ENCODE measurements at places on chromosomes 5 and 9.

- DNase-seq: no peak
Measured at GRCh38 chr5:8756498-8757084, 789.3 kb downstream of the SEMA5A start.

DNA sequence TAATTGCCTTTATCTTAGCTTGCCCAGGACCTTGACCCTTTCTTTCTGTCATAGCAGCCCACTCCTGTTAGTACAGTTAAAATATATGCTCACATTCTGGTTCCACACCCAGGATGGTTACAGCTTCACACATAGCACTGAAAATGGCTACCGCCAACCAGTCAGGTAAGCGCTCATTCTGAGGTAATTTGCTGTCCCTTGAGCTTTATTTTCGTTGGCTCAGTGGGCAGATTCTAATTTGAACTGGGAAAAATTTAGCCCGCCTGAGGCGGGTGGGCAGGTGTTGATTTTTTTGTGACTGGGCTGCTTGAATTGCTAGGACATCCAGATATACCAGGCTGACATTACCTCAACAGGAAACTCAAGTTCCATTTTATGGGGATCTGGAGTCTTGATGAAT is 137.5 kb downstream of the KCTD16 start:
- no peak for DNase-seq

DNA sequence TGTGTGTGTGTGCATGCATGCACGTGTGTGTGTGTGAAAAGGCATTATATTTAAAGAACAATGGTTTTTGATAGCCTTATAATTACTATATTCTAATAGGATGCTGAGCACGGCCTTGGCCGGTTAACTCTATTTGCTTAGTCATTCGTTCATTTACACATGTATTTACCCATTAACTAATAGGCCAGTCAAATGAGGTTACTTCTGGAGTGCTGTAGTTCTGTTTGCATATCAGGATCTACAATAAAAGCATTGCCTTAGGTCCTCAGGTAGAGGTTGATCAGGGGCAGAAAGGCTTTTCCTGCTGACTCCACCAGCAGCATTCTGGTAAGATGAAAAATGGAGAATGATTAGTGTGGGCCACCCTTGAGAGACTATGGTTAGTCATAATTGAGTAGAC is 219.0 kb downstream of the COMMD10 start:
- no peak for DNase-seq

- DNase-seq: no peak
Measured at GRCh38 chr5:131635684-131636572, 899 bp upstream of the RAPGEF6 start.

- DNase-seq: no peak
Measured at GRCh38 chr5:153456993-153457392, 33.5 kb upstream of the GRIA1 start.

- DNase-seq: no peak
Measured at GRCh38 chr9:6909181-6909580, 151.4 kb downstream of the KDM4C start.

DNA sequence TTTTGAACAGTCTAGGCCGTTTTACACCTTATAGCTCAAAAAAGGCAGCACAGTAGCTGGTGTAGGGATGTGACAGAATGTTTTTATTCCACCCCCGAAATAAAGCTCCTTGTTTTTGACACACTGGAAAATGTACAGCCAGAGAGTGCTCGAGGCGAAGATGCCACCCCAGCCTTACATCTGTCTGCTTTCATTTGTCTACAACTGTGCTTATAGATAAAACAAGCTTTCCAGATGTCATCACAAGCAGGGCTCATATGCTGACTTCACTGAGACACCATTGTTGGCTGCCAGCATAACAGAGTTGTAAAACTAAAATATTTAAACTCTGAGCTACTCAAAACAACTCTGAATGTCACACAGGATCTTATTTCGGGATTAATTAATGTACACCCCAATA is 386.3 kb downstream of the BNC2 start:
- no peak for DNase-seq

DNA sequence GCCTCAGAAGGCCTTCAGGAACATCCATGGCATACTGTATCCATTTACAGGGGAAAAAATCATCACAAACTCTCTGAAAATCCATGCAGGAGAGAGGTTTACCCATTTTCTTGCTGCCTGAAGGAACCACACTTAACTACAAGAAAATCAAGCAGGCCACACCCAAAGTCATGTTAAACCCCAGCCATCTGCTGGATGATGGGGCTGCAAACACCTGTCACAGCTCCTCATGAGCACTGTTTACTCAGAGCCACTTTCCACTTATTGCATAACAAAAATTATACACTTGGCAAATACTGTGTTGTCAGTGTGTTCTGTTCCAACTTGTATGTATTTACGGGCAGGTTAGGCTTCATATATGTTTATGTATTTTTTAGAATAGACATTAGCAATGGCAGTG is 35.8 kb downstream of the PPIC start:
- no peak for DNase-seq

GRCh38 chr9:114925672-114926071 is 4.7 kb downstream of the TNFSF8 start:
- DNase-seq: no peak

DNA sequence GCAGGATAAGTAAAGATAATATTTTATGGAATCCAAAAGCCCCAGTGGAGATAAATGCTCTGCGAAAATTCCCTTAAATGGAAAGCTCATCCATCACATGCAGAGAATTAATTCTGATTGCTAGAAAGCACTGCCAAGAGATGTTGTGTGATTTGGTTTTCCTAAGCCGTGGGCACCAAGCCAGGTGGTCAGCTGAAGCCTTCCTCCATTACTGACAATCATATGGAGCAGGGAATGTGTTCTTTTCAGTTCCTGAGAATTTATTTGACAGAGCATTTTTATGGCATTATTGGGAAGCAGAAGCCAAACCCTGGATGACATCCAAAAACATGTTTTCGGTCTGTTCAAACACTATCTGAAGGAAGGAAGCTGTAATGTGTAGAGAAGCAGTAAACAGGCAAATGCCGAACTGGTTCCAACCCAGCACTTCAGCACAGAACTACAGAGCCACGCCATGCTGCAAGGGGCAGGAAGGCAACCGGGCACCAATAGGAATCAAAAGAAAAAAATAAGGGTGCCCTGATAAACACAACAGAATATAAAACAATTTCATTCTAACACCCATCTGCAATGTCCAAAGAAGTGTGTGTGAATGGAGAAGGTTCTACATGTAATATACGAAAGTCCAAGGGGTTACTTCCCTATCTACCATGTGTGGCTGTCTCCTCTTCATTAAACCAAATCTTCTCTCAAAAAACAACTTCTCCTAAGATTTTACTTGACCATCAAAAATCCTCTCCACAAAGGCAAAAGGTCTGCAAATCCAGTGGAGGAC is 12.3 kb downstream of the ARSB start:
- DNase-seq: no peak

DNA sequence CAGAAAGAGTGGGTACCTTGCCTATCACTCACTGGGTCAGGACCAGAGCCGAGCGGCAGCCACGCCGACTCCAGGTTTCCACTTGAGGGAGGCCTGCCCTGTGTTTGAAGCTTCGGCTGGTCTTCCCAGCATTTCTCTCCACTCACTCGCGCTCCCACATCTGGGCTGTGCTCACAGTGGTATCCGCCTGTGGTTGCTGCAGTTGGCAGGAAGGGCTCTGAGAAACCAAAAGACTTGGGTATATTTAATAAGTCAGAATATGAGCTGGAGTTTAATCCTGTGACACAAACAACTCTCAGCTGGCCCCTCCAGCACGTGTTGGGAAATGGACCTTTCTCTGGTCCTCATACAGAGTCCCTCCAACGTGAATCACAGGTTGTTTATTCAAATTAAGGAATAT is 70.9 kb downstream of the SPRY4 start:
- no peak for DNase-seq

- no peak for DNase-seq
Measured at GRCh38 chr5:149824120-149824519, 94.0 kb downstream of the PPARGC1B start.

- DNase-seq: no peak
Measured at GRCh38 chr5:136491806-136492205, 126.5 kb upstream of the TRPC7 start.

- no peak for DNase-seq
Measured at GRCh38 chr5:71697967-71698366, 21.1 kb upstream of the CARTPT start.

DNA sequence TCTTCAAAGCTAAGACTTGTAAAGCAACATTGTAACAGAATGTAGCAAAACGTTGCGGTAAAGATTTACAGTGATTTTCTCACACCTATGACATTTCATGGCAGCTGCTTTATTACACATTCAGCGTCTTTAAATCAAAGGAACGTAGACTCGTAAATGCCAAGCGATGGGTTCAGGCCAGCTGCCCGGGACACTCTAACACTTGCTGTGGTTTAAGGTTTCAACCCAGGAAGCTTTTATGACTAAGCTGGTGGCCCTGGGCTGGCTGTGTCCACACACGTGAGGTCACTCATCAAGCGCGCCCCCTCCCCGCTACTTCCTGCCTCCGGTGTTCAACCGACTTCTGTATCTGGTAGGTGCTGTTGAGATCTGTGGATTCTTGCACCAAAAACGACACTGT is 2.5 kb downstream of the SLC6A18 start:
- no peak for DNase-seq

GRCh38 chr9:4098031-4098430 is 201.8 kb downstream of the GLIS3 start:
- DNase-seq: no peak

- no peak for DNase-seq
Measured at GRCh38 chr5:40071870-40072269, 607.8 kb upstream of the PTGER4 start.

GRCh38 chr5:130135506-130135905 is 231.2 kb downstream of the CHSY3 start:
- DNase-seq: no peak

DNA sequence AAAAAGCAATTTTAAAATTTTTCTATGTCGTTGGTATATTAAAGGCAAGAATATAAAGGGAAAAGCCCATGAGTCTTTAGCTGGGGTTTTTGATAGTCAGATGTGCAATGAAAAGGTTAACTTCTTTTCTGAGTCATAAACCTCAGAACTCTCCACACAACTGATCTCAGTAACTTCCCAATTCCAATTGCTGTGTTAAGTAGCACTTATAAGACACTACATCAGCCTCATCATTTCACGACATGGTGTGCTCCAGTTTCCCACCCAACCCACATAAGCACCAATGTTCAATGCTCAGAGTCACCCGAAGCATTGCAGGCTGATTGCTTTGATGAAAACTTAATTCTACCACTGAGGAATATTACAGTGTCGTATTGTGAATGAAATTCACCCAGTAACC is 155.8 kb downstream of the TSSK1B start:
- DNase-seq: no peak

DNA sequence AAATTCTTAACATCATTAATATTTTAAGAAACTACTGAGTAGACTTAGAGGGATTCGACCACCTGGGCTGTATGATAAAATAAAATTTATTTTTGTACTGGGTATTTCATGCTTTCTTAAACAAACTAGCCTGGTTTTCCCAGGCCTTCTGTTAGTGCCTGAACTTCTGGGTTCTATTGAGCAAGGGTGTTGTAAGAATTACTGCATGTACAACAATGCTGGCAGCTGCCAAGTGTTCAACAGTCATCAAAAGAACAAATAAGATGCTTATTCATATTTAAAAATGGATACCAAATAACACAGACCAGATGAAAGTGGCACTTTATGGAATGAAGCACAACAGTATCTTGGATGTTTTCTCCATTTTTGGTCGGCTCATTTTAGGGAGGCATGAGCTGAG is 123.2 kb upstream of the FBXL7 start:
- no peak for DNase-seq

DNA sequence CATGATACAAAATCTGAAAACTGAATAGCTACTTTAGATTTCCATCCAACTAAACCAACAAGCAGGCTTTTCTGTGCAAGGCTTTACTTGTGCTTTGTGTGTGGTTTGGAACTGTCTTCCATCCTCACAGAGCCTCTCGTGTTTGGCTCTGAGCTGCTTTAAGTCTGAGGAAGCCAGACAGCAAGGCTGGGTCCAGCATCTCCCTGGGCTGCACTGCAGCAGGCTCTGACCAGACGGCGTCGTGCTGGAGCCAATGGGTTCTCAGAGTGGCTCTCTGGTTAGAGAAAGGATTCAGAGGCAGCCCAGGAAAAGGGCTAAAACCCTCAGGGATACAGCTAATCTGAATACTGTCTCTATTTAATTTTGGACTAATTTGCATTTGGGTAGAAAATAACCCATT is 207.9 kb upstream of the EFNA5 start:
- DNase-seq: no peak

- no peak for DNase-seq
Measured at GRCh38 chr5:142221091-142221860, 103.5 kb downstream of the SPRY4 start.

DNA sequence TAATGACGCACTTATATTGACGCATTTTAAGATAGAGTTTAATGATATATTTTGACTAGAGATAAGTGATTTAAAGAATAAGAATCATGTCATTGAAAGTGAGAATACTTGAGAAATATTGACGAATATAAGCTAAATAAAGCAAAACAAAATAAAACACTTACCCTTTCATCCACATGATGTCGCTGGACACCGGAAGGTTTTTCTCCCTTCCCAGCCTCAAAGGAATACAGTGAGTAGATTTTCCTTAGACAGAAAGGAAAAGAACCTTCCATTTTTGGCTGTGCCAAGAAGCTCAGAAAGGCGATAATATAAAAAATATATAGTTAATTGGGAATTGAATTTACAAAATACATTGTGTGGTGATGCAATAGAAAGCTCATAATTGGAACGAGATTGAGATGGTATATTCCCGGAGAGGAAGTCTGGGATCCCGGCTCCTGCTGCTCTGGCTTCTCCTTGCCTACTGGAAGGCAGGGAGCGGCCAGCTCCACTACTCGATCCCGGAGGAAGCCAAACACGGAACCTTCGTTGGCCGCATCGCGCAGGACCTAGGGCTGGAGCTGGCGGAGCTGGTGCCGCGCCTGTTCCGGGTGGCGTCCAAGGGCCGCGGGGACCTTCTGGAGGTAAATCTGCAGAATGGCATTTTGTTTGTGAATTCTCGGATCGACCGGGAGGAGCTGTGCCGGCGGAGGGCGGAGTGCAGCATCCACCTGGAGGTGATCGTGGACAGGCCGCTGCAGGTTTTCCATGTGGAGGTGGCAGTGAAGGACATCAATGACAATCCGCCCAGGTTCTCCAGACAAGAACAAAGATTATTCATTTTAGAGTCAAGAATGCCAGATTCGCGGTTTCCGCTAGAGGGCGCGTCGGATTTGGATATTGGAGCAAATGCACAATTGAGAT is at the start of gene PCDHA5:
Gene PCDHA5 (plus strand): TSS at position 239 of the 906 bp plus-strand sequence.
- DNase-seq: no peak

DNA sequence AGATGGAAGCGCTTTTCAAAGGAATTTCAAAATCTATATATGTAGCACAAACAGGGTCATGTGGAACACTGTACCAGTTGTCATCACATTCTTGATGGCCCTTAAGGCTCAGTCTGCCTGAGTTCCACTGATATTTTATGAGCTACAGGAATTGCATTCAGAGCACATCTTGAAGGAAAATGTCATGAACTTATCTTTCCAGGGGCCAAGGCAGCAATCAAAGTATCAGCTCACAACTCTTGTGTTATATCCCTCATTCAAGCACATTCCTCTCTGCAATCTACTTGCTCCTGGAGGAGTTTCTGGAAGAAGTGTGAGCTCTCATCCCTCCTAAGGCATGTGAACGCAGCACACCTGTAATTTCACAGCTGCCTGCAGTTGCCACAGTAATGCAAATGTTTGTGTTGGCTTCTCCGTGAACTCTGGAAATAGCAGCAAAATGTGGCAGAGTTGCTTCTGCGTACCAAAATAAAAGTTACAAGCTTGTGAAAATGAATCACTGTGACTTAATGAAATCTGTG is 89.7 kb upstream of the EQTN start:
- no peak for DNase-seq

- DNase-seq: no peak
Measured at GRCh38 chr9:89008055-89008743, 16.9 kb downstream of the S1PR3 start.

All from stimulated activated CD8-positive, alpha-beta memory T cell treated with anti-CD3 and anti-CD28 coated beads, Interleukin-12 subunit alpha, Interleukin-12 subunit beta, amount 100 ng/mL, for 1 hour (primary cell).